ENCODE measurements at places on chromosomes 12 and 14. TPM values are rescaled to one million over a fixed set of nuclear protein-coding genes. Genes with fewer than 3 reads are reported as not detected.

WNT1 gene
- total RNA-seq = not detected

TAS2R7 gene
- not detected for total RNA-seq

TESPA1 gene
- total RNA-seq = under 0.01 TPM

CLMN gene
- 0.98 TPM for total RNA-seq

KERA gene
- total RNA-seq = 1.2 TPM

REP15 gene
- 1.7 TPM for total RNA-seq

SLC5A8 gene
- 2.2 TPM for total RNA-seq

C12orf54 gene
- not detected for total RNA-seq
